ENCODE measurements at places on chromosomes 7 and 10.

DNA sequence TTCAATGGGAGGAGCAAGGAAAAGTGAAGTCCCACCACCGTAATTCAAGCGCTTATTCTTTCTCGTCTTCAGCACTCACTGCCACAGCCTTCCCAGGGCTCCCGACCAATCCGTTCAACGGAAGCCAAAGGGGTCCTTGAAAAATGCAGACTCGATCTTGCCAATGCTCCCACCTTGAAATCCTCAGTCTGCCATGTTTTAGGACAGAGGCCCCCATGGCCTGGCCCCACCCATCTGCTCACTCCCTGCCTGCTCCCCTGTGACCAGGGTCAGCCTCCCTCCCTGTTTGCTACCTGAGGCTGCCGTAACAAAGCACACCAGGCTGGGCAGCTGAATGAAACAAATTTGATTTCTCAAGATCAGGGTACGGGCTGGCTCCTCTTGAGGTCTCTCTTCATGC lies 3.0 kb upstream of the DNAAF5 start:
- no peak for DNase-seq

DNA sequence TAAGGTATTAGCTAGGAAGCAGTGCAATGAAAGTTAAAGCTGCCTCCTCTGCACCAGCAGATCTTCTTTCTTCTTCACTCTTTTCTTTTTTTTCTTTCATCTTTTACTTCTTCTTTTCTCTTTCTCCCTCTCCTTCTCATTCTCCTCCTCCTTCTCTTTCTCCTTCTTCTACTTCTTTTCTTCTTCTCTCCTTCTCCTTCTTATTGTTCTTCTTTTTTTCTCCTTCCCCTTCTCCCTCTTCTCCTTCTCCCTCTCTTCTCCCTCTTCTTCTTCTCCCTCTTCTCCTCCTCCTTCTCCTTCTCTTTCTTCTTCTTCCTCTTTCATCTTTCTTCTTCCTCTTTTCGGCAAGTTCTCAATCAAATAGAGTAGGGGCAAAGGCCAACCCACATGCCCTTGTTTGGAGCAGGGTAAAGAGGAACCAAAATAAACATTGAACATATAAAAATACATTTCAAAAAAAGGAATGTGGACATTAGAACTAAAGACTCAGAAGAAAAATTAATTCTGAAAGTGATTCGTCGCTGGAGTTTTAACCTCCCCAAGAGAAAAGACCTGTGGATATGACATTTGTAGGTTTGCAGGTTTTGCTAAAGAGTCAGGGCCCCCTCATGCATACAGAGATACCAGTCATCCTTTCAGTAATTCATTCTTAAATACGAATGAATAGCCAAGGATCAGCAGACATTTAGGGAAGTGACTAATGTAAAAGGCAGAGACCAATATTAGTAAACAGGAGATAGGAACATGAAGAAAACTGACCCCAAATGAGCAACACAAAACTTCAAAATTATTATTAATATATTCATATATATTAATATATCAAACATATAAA lies 93.0 kb upstream of the RSU1 start:
- no peak for DNase-seq

DNA sequence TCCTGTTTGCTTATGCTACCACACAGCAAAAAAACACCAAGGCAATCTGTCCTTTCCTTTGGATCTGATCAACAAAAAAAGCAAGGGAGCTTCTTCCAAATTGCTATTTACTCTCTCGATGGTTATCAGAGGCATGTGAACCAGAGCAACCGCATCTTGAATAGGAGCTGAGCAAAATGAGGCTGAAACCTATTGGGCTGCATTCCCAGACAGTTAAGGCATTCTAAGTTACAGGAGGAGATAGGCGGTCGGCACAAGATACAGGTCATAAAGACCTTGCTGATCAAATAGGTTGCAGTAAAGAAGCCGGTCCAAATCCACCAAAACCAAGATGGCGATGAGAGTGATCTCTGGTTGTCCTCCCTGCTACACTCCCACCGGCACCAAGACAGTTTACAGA lies 76.8 kb upstream of the FRMD4A start:
- DNase-seq, result no peak

DNA sequence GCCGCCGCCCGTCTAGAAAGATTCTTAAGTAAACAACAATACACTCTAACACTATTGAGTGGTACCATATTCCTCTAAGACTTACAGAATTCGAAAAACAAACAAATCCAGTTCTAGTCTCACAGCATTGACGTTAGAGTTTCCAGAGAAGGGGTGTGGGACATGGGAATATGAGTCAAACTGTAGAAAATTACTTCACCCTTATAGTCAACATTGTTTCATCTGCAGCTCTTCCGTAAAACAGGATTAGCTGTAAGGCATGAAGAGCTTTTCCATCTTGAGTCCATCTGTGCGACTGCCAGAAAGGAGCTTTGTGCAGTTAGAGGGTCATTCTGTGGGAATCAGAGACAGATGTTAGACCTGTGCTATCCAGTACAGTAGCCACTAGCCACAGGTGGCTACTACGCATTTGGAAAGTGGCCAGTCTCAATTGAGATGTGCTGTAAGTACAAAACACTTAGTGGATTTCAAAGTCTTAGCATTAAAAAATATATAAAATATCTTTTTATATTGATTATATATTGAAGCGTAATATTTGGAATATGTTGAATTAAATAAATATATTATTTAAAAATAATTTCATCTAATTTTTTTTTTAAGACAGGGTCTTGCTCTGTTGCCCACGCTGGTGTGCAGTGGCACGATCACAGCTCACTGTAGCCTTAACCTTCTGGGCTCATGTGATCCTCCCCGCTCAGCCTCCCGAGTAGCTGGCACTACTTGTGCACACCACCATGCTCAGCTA lies 79.8 kb upstream of the MPP7 start:
- no peak for DNase-seq

GRCh38 chr7:132397070-132397469 lies 179.2 kb downstream of the PLXNA4 start:
- no peak for DNase-seq

DNA sequence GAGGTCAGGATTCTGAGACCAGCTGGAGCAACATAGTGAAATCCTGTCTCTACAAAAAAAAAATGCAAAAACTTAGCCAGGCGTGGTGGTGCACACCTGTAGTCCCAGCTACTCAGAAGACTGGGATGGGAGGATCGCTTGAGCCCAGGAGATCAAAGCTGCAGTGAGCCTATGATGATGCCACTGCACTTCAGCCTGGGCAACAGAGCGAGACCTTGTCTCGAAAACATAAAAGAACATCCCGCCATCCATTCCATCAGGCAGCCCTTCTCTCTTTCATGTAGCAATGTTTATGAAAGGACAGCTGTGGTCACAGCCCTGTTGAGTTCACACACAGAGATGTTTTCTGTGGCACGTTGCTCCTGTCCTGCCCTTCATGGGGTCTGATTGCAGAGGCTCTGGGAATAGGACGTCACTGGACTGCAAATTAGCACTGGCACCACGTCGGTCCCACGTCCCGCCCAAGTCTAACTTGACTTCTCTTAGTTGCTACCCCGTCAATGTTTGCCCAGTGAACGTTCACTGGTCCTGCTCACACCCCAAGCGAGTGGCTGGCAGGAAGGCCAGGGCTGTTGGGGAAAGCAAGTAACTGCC lies 64.5 kb upstream of the MYL10 start:
- no peak for DNase-seq

DNA sequence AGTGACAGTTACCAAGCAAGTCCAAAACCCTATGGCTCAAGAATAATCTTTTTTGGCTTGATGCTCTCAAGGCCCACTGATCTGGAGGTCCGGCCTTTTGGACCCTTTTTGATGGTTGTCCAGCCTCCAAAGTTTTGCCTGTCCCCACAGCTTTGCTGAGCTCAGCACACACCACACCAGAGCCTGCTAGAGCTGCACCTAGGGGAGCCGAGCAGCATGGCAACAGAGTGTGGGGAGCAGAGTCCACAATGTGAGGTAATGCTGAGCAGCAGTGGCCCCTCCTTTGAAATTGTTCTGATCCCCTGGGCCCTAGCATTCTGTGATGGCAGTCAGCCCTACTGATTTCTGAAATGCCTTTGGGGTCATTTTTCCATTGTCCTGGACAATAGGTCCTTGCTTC lies 9.3 kb downstream of the GIMAP7 start:
- no peak for DNase-seq

DNA sequence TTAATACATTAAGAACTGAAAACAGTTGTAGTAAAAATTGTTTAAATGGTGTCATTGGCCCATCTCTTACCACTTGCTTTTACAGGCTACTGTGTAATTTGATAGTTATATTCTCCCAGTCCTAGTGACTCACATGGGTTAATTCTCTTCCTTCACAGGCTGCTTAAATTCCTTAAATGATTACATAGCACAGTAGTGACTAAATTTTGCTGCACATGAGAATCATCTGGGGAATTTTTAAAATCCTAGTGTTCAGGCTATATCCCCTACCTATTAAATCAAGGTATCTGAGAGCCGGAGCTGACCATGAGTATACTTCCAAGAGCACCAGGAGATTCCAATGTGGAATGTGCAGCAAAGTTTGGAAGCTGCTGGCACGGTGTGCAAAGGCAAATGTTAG lies 45.3 kb upstream of the ZNF800 start:
- no peak for DNase-seq

- no peak for DNase-seq
Measured at GRCh38 chr10:113967126-113967525, 76.5 kb upstream of the ADRB1 start.

- no peak for DNase-seq
Measured at GRCh38 chr7:29858191-29858951, 52.1 kb downstream of the WIPF3 start.

DNA sequence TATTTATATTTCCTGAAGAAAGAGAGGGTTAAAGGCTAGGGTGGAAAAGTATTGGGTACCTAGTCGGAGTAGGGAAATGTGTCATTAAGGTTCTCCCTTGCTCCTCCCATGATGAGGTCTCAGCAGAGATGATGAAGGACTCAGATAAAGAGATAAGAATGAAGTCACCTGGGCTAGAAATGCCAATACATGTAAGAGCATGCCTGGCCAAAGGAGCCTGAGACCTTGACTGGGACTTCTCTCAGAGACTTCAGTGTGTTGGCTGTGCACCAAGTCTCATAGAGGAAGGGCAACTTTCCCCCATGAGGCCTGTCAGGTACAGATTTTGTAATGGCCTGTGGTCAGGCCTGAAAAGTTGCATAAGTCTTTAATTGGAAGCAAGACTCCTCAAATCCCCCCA lies 361.0 kb upstream of the CDC14C start:
- no peak for DNase-seq

- no peak for DNase-seq
Measured at GRCh38 chr10:22986771-22987542, 59.1 kb downstream of the ARMC3 start.

DNA sequence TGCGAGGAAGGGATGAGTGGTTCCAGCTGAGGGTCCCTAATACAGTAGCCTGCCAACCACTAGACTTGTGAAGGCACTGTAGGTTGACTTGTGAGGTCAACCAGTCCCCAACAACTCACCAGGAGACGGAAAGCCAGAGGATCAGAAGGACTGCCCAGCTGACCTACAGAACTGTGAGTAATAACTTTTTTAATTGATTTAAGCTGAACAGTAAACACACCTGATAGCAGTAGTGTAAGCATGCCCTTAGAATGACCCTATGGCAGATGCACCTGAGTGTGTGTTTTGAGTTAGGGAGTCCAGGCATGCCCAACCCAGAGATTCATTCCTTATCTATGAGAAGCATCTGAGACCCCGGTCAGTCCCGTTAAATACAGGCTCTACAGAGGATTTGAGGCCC lies 14.1 kb downstream of the PRLHR start:
- DNase-seq, result no peak

- no peak for DNase-seq
Measured at GRCh38 chr7:81926-82756, 110.2 kb upstream of the FAM20C start.
